Upper lobe of left lung (tissue), 6 donors: ENCODE measurements at places on chromosomes 2 and 18. TPM values are rescaled to one million over a fixed set of nuclear protein-coding genes. Genes with fewer than 3 reads are reported as not detected.

Gene EIF4E2
- 47.5 TPM for total RNA-seq

Gene TUBA4B
- total RNA-seq: 6.3 TPM

Gene CAPN14
- 0.15 TPM for total RNA-seq

Gene TUBB8B
- total RNA-seq: 1.4 TPM

Gene SMAD4
- total RNA-seq: 105 TPM

Gene GNAL
- 5.1 TPM for total RNA-seq

Gene STAM2
- total RNA-seq: 56.0 TPM

Gene CREG2
- total RNA-seq: 8.4 TPM

Gene POU3F3
- total RNA-seq: not detected

Gene CSRNP3
- 2.0 TPM for total RNA-seq

Gene HEATR5B
- 25.4 TPM for total RNA-seq

Gene ANO7
- total RNA-seq: 1.3 TPM

Gene INPP5D
- 36.2 TPM for total RNA-seq

Gene PFN4
- not detected for total RNA-seq

Gene EPHA4
- total RNA-seq: 26.4 TPM

Gene PNPT1
- 13.8 TPM for total RNA-seq

Gene GCA
- 37.3 TPM for total RNA-seq

Gene HPCAL1
- 179 TPM for total RNA-seq

Gene PRKAG3
- not detected for total RNA-seq

Gene ACVR2A
- total RNA-seq: 34.5 TPM
